Upper lobe of right lung (tissue), 1 donor: ENCODE measurements at places on chromosomes 6 and 20. TPM values are rescaled to one million over a fixed set of nuclear protein-coding genes. Genes with fewer than 3 reads are reported as not detected.

PRPH2 gene
- total RNA-seq, result 1.2 TPM

LY6G6D gene
- not detected for total RNA-seq

SIRPA gene
- total RNA-seq, result 93.8 TPM

LINC00237 gene
- total RNA-seq, result not detected

CLIC5 gene
- 131 TPM for total RNA-seq

- DNase-seq, result no peak
These were observed 73.9 kb upstream of the IPCEF1 start for GRCh38 chr6:154430481-154430919.

DNA sequence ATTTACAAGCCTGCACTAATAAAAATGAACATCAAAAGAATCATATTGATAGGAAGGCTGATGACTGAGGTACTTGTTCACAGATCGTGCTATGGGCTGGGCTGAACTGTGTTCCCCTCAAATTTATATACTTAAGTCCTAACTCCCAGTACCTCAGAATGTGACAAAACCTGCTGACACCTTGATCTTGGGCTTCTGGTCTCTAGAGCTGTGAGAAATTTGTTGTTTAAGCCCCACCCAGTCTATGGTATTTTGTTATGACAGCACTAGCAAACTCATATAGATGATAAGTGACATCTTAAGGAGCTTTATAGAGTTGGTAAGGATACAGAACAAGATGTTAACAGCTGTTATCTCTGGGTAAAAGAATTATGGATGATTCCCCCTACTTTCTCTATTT lies 13.8 kb downstream of the UBE2V1 start:
- DNase-seq, result no peak

DNA sequence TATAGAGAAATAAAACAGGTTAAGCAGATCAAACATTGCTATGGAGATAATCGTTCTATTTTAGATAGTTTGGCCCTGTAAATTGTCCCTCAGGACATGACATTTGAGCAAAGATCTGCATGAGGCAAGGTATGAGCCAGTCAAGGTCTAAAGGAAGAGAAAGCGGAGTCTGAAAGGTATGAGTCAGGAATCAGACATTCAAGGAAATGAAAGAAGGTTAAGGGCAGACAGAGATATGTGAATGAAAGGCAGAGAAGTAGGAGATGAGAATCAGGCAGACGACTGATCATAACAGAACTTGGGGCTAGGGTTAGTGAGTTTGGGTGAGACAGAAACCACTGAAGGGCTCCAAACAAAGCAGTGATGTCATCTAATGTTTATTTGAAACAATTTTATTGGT lies 775.8 kb downstream of the MAFB start:
- no peak for DNase-seq

GRCh38 chr6:110949679-110950285 lies 8.7 kb upstream of the GTF3C6 start:
- no peak for DNase-seq

GRCh38 chr6:53302678-53303360 lies 45.9 kb downstream of the ELOVL5 start:
- DNase-seq, result no peak

DNA sequence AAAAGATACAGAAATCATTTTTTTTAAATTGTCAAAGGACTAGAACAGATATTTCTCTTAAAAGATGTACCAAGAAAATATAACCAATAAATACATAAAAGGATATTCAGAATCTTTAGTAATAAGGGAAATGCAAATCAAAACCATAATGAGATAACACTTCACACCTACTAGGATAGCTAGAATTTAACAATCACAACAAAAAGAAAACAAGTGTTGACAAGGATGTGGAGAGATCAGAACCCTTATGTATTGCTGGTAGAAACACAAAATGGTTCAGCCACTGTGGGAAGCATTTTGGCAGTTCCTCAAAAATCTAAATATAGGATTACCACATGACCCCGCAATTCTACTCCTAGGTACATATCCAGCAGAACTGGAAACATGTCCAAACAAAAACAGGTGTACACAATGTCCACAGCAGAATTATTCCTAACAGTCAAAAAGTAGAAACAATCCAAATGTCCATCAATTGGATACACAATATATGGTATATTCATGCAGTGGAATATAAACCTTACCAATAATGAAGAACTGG lies 211.0 kb downstream of the LRFN2 start:
- no peak for DNase-seq

GRCh38 chr6:133973109-133973971 lies 20.3 kb downstream of the TBPL1 start:
- DNase-seq, result no peak

- no peak for DNase-seq
These were observed 78.8 kb upstream of the ZNFX1 start for GRCh38 chr20:49356676-49357075.

DNA sequence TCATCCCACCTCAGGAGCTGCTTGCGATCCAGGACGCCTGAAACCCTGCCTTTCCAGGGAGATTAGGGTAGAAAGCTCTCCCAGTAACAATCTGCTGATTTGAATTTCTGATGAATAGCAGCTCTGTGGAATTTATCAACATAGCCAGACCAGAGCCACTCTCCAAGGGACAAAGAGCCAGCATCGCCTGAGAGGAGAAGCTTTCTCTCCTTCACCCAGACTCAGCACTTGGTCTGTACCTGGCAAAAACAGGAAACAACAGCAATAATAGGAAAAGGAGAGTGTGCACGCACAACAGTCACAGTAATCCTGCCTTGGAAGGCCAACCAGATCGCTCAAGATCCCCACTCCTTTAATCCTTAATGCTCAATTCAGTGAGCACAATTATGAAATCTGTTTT lies 22.3 kb upstream of the ROS1 start:
- DNase-seq, result no peak

DNA sequence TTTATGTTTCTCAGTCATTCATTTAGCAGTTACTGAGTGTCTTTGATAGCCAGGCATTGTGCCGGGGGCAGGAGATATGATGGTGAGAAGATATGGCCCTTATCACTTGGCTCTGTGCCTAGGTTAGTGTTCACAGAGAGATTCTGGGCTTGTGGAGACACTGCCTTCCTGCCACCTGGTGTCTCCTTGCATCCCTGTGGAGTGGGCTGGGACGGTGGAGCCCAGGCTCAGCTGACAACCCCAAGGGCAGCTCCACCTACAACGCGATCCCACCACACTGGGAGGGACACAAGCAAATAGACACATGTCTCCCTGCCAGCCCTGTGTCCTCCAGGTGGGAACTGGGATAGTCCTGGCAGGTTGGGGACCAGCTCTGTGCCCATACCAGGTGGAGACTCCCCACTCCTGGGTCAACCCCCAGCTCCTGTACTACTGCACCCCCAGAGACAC lies 30.3 kb upstream of the VEGFA start:
- DNase-seq, result peak; percentile 35

- no peak for DNase-seq
These were observed 81.7 kb upstream of the FRMD1 start for GRCh38 chr6:168160506-168161370.

DNA sequence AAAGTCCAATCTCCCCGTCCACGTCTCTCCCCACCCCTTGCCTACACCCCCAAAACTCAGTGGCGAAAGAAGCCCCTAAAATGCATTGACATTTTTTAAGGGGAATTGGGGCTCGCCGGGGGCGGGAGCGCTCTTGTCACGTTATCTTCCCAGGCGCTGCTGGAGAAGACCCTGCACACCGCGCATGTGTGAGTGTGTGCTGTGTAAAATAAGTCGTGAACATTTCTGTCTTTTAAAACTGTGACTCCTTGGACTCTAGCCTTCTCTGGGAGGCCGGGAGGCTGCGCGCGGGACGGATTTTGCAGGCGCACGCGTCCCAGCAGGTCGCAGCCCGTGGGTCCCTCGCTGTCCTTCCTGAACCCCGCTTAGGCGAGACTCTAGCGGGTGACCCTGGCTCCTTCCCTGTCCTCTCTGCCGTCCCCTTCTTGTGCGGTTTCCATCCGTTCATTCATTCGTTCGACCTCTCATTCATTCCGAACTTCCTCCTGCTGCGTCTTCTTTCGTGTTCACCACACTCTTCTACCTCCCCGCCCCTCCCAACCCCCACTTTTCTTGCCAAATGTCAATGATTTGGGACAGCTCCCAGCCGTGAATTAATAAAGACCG lies 2.2 kb downstream of the NRN1 start:
- DNase-seq, result no peak

GRCh38 chr20:32993496-32994050 lies 10.7 kb downstream of the SUN5 start:
- DNase-seq, result no peak

DNA sequence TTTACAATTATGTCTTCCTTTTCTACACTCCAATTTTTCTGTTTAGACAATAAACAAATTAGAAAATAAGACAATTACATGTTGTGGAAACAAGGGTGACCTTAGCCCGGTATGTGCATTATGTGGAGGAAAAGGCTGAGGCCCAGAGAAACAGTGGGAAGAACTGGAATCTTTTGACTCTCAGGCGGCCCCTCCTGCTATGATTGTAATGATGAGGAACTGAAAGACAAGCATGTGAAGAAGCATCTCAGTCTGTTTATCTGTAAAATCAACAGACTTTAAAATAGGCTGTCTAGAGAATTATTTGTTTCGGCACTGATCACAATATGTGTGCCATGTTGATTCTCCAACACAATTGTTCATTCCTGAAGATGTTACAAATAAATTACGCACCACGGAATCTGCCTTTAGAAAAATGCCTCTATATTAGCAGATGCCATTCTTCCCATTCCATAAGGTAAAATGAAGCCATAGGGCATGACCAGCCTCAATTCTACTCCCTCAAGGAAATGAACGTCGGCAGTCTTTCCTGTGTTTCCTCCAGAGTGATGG lies 1201.6 kb upstream of the CITED2 start:
- no peak for DNase-seq

GRCh38 chr6:7899889-7900213 lies 10.7 kb downstream of the TXNDC5 start:
- DNase-seq, result no peak
